Tibial artery (tissue), 4 donors: ENCODE measurements at places on chromosomes 6 and 20.
A peak's percentile ranks its signal among the peaks of the same experiment; 100 is the strongest.

DNA sequence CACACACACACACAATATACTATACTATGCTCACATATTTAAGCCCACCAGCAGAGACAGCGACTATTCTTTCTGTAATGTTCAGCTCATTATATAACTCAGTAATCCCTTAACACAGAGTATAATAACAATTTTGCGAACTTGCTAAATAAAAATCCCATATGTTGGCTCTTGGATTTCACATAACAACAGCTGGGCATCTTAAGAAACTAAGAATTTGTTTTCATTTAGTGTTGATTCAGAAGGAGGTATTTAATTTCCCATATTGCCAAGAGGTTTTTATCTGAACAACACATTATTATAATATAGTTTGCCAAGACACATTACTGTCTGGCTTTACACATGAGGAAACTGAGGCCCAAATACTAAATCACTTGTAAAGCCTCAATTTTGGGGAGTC, 7.4 kb downstream of the ECT2L start:
- DNase-seq: no peak

DNA sequence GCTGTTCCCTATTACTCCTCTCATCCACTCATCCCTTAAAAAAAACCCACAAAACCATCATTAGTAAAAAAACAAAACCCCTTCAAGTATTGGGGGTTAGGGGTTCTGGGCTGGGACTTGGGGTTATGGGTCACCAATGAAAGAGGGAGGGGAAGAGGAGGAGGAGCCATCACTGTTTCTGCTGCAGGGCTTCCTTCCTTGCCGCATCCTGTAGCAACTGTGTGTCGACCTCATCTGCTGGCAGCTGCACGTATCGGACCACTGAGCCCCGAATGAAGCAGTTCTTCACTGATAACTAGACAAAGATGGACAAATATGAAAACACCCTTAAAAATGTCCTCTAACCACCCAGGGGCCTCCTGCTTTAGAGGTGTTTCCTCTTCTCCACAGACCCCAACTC, 2.0 kb upstream of the VARS1 start:
- no peak for DNase-seq

DNA sequence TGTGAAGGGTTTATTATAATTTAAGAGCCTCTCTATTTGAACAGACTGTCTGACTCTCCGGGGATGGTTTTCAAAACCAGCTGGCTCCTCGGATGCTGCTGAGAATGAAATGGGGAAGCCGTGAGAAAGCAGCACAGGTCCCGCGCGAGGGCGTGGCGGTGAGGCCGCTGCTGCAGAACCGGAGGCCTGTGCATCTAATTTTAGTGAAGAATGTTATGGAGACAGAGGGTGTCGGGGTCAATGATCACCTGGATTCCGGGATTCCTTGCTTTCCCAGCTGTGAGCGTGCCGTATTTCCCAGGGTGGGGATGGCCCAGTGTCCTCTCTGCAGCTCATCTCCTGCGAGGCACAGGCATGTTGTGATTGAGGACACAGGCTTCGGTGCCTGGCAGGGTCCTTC, 348.0 kb downstream of the CDH4 start:
- no peak for DNase-seq

GRCh38 chr20:52864916-52865605, 107.1 kb upstream of the TSHZ2 start:
- DNase-seq: no peak

GRCh38 chr20:47150403-47151152, 205.9 kb downstream of the ZMYND8 start:
- DNase-seq: peak; percentile 66

GRCh38 chr6:70398783-70399728, 14.3 kb upstream of the FAM135A start:
- DNase-seq: no peak

GRCh38 chr6:28586324-28586723, 60.6 kb downstream of the GPX5 start:
- no peak for DNase-seq

DNA sequence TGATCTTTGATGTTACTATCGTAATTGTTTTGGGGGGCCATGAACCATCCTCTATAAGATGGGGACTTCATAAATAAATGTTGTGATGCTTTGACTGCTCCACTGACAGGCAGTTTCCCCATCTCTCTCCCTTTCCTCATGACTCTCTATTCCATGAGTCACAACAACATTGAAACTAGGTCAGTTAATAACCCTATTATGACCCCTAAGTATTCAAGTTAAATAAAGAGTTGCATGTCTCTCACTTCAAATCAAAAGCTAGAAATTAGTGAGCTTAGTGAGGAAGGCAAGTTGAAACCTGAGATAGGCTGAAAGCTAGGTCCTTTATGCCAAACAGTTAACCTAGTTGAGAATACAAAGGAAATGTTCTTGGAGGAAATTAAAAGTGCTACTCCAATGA, 491.0 kb downstream of the HAO1 start:
- no peak for DNase-seq

GRCh38 chr6:29749308-29749662, 26.1 kb downstream of the HLA-F start:
- no peak for DNase-seq

DNA sequence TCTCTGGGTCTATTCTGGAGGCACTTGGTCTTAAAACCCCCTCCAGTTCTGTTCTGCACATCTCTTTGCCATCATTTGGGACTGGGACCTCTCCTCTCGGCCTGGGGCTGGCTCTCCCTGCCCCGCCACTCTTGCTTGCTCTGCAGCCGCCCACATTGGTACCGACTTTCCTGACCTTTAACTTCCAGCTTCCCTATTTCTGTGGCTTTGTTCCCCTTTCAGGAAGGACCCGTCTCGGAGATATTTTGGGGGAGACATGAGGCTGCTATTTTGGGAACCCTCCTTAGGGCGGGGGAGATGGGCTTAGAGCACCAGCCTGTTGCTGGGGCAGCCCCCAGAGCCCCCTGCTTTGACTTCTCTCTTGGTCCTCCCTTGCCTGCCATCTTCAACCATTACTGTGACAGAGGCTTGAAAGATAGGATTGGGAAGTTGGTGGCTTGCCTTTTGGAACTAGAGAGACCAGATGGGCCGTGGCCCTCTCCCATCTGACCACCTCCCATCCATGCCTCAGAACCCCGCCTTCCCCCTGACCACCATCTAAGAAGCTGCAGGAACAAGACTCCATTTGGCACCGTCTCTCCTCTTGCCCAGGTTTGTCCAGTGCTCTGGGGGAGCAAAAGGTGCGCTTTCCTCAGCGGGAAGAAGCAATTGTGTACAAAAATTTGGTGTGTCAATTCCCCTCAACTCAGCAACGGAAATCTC, 914 bp downstream of the TREM2 start:
- no peak for DNase-seq

GRCh38 chr6:142861711-142862110, 83.3 kb downstream of the HIVEP2 start:
- DNase-seq: no peak

DNA sequence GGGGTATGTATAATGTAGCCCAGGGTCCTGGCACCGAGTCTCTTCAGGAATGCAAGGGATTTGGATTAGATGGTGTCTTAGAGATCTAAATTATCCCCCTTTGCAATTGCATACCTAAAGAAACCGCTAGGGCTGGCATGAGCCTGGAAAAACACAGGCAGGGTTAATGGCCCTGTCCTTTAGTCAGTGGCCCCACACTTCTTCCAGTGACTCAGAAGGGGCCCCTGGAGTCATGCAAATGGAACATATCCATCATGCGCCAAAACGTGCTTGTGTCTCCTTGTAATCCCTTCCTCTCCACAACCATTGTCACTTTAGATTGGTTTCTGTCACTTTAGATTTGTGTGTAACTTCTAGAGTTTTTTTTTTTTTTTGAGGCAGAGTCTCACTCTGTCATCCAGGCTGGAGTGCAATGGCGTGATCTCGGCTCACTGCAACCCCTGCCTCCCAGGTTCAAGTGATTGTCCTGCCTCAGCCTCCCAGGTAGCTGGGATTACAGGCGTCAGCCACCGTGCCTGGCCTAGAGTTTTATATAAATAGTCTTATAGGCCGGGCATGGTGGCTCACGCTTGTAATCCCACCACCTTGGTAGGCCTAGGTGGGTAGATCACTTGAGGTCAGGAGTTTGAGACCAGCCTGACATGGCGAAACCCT, 8.7 kb upstream of the MYBL2 start:
- no peak for DNase-seq

- no peak for DNase-seq
Measured at GRCh38 chr6:54204921-54205591, 93.8 kb downstream of the MLIP start.

DNA sequence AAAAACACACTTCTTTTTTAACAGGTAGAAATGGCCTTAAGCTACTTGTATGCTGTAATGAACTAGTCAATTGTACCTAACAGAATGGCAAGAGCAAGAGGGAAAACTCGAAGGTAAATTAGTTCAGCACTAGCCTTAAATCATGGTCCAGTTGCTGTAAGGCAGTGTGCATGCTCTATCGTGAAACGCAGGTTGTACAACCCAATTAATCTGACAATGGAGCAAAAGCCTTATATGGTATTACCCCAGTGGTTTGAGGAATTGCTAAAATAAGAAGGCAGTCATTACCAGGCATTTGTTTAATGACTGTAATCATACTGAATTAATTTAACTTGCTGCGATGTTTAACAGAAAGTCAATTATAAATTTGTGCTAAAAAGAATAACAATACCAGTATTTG, 69.3 kb upstream of the SOX4 start:
- DNase-seq: no peak

DNA sequence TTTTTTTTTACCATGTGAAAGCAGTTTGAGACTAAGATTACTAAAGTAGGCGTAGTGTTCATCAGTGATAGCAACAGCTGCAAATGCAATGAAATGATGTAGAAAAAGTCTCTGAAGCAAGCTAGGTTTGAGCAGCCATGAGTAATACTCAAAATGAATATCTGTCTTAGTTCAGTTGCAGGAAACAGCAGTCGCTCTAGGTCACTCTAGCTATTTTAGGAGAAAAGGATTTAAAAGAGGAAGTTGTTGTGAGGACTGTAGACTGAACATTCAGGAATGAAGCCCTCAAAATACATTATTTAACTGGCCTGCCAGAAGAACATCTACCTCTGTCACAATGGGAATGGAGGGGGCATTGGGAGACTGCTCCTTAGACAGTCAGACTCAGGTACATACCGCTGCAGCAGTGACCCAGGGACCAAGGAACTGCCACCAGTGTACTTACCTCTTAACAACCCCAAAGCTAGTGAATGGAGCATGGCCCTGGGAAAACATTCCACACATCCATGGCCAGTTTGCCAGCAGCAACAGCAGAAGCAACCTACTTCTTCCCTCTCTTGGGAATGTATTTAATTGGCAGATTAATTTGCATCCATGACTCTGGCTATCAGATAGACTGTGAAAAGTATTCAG, 243.0 kb upstream of the KHDRBS2 start:
- DNase-seq: no peak

GRCh38 chr20:24484081-24484450, 14.6 kb downstream of the SYNDIG1 start:
- no peak for DNase-seq

GRCh38 chr6:27209659-27210269, 37.7 kb upstream of the PRSS16 start:
- no peak for DNase-seq

- DNase-seq: no peak
Measured at GRCh38 chr20:58340853-58341252, 31.3 kb downstream of the RAB22A start.

GRCh38 chr20:31894980-31895675, 24.7 kb downstream of the TTLL9 start:
- DNase-seq: peak; percentile 83

DNA sequence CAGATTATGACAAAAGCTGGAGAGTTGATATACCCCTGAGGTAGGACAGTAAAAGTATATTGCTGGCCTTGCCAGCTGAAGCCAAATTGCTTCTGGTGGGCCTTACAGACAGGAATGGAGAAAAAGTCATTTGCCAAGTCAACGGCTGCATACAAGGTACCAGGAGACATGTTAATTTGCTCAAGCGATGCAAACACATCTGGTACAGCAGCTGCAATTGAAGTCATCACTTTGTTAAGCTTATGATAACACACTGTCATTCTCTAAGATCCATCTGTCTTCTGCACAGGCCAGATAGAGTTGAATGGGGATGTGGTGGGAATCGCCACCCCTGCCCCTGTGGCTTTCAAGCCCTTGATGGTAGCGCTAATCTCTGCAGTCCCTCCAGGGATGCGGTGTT, 40.4 kb upstream of the POPDC3 start:
- DNase-seq: no peak

GRCh38 chr20:37351689-37352607, 6.0 kb downstream of the SRC start:
- DNase-seq: no peak

- no peak for DNase-seq
Measured at GRCh38 chr6:13641315-13641714, 26.2 kb downstream of the NOL7 start.

DNA sequence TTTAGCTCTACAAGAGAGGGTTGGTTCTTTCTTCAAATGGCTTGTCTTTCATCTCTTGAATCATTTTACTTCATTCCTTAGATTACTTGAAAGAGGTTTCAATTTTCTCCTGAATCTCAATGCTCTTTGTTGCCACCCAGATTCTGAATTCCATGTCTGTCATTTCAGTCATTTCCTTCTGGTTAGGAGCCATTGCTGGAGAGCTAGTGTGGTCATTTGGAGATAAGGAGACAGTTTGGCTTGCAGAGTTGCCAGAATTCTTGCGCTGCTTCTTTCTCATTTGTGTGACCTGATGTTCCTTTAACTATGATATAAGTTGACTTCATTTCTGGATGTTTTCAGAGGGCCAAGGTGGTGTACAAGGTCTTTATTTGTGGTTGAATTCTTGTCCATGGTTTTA, 157.8 kb downstream of the SLC22A3 start:
- DNase-seq: no peak

DNA sequence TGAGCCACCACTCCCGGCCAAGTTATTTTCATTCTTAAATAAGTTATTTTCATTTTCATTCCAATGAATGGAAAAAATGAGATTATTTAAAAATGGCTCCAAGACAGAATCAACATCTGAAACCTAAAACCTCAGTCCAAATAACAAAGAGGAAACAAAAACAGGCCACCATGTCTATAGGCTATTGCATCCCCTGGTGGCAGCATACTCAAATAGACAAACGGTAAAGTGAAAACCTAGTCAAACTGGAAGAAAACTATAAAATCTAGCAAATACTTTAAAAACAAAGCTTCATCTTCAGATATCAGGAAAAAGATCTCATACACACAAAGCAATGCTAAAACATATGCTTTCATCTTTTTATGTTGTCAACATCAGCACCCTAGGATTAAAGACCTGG, 20.9 kb downstream of the IL17A start:
- no peak for DNase-seq

DNA sequence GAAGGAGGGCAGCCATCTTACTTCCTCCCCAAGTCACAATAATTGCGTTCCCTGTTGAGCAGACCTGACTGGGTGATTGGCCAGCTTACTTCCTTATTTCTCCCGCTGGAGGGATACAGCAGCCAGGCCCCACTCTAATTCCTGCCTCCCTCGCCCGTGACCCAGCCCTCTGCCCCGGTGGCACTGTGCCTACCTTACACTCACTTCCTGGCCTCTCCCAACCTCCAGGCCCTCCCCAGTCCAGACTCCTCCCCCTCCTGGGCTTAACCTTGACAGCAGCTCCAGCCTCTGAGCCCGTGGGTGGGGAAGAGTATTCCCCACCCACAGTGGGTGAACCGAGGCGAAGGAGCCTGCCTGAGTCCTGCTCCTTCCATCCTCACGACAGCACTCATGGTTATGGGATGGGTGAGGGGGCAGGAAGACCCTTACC, 3.0 kb downstream of the BAK1 start:
- DNase-seq: peak; percentile 68
